Stimulated activated CD8-positive, alpha-beta memory T cell treated with anti-CD3 and anti-CD28 coated beads, Interleukin-4, amount 100 ng/mL, for 1 hour (primary cell): ENCODE measurements at places on chromosomes 5 and 9.

DNA sequence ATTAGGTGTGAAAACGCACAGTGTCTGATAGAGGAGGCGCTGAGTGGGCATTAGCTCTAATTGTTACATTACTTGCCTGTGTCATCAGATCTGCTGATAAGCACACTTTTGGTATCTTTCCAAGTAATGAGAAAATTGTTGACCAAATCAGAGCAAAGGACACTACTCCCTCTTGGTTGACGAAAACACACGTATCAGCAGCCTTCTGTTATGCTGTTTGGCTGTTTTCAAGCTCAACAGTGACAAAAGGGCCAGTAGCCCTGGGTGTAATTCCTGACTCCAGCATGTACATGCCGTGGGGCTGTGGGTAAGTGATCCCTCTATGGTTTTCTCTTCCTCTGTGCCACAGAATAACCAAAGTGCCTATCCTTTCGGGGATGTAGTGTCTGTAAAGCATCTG is 151.4 kb downstream of the AUH start:
- no peak for DNase-seq

DNA sequence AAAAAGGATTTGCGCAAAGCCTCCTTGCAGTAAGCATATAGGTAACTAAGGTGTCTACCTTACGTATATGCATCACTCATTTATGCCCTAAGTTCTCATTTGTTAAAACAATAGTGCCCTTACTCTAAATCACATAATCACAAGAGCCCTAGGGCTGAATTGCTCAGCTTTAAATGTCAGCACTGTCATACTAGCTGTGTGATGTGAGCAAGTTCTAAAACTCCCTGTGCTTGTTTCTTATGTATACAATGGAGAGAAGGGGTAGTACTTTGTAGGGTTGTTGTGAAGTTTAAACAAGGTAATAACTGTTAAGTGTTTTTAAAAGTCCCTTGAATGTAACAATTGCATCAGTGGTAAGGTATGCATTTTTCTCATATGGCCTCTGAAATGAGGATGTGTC is 169.5 kb upstream of the DMRT1 start:
- DNase-seq, result no peak

- no peak for DNase-seq
Observed at GRCh38 chr5:34548086-34548403, 108.1 kb upstream of the RAI14 start.

GRCh38 chr5:124260921-124261515 is 485.4 kb downstream of the ZNF608 start:
- DNase-seq, result no peak

- DNase-seq, result no peak
Observed at GRCh38 chr5:43315263-43315662, 2.1 kb upstream of the HMGCS1 start.

DNA sequence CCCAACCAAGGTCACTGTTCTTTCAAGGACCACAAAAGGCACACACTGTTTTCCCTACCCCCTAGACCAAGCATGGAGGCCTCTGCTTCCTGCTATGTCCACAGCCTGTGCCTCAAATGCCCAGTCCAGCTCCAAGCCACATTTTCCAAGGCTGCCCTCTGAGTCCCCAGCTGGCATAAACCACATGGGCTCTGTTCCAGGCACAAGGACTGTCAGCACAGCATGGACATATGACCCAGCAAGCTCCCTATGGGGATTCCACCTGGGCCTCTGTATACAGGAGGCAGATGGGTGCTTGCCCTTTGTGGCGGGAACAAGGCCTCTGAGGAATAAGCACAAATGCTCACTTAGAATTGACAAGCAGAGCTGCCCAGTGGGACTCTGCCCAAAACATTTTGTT is 115.2 kb downstream of the SPOCK1 start:
- DNase-seq, result no peak

GRCh38 chr9:101462558-101462957 is 27.0 kb upstream of the ALDOB start:
- no peak for DNase-seq

- no peak for DNase-seq
Observed at GRCh38 chr9:17025281-17025680, 109.6 kb upstream of the CNTLN start.

- no peak for DNase-seq
Observed at GRCh38 chr5:32173267-32174010, 680 bp downstream of the GOLPH3 start.

DNA sequence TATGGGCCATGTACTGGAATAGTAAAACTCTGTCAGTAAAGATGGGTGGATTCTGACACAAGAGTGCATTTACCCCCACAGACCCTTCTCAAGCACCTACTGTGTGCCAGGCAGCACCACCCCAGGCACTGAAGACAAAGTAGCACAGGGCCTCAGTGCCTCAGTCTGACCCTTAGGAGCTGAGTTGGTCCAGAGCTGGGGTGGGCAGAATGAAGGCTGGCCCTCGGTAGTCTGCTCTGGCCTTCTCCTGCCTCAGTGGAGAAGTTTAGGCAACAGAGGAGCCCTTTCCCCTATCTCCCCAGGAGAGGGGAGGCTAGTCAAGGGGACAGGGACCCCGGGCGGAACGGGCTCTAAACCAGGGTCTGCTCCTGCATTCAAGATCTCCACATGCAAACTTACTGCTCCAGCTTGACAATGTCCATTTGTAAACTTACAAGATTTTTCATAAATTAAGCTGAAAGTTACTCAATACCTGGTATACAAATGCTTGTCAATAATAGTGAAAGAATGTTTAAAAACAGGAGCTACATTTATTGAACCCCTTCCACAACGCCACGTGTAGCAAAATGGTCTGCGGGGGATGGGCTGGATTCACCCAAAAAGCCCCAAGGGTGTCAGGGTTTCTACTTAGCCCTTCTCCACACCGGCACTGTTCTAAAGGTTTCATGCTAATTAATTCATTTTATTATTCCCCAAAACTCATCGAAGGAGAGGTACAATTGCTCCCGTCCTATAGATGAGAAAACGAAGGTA is 1.5 kb downstream of the VDAC1 start:
- no peak for DNase-seq

- no peak for DNase-seq
Observed at GRCh38 chr5:127702434-127702833, 757 bp upstream of the CCDC192 start.
